ENCODE measurements at places on chromosomes 12 and 14.
A peak's percentile ranks its signal among the peaks of the same experiment; 100 is the strongest.

DNA sequence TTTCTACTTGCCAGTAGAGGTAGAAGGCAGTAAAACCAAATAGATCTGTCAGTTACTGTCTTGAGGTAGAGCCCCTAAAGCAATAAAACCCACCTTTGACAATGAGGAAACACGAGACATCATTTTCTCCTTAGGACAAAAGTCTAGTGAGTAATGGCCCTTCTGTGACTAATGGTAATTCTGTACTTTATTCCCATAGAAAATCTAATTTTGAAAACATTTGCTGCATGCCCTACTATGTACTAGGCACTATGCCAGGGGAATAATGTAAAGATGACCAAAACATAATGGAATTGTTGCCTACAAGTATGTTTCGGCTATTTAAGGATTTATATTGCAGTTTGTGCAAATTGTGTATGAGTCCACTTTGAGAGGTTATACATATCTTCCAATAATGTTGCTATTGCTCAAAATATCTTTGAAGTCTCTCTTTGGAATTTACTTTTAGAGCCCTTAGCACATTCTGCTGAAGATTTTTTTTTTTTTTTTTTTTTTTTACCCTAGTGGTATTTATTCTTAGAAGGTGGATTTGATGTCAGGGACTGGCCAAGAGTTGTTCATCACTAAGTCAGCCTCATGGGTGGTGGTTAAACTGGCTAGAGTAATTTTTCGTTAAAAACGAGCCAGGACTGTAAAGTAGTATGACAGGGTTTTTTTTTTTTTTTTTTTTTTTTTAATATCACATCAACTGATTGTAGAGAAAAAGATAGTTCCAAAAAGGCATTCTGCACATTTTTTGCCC is 109.7 kb downstream of the CRADD start:
- peak; percentile 72 for DNase-seq

GRCh38 chr14:74982661-74983060 is 20.1 kb upstream of the EIF2B2 start:
- DNase-seq, result no peak

DNA sequence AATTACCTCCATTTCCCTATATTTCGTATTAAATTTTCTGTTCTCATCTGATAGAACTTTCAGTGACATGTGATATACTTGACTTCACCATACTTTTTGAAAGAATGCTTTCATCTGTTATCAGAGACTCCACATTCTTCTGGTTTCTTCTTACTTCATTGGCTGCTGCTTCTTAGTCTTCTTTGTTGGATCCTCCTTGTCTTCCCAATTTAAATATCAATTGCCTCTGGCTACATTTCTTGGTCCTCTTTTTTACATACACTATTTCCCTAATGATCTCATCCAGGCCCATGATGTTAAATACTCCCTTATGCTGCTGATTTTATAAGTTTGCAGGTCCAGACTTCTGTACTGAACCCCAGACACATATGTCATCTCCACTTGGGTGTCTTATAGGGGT is 22.0 kb downstream of the OR5AU1 start:
- no peak for DNase-seq

- DNase-seq, result peak; percentile 2
Observed at GRCh38 chr14:101288436-101289229, 272.7 kb upstream of the DIO3 start.

DNA sequence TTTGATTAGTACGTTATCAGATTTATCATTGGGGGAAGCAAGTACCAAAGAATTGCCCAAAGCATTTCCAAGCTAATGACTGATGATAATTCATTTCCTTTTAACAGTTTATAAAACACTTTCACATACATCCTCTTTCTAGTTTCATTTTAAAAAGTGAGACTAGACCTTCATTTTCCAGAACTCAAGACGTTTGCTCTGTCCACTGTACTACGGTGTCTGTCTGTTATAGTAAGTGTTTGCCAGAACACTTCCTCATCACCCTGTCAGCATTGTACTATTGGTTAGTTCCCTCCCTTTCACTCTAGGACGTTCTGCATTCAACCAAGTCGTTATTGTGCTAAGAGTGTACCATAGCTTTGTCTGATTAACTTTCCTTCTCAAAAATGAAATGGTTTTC is 81.7 kb upstream of the TMEM263 start:
- no peak for DNase-seq

DNA sequence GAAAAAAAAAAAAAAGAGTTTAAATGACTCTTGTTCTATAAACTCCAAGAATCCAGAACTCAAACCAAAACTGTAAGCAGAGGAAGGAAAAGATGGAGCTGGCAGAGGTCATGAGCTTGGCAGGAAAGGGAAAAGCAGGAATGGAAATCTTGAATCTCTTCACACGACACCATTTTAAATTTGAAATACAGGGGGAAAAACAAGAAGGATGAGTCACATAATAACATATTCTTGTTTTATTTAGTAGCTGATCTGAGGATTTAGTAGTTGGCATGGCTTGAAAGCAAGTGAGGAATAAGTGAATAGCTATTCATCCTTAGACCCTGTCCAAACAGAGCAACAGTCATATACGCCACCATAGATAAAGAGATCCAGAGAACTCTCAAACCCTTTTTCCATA is 35.0 kb downstream of the EPS8 start:
- DNase-seq, result peak; percentile 52

DNA sequence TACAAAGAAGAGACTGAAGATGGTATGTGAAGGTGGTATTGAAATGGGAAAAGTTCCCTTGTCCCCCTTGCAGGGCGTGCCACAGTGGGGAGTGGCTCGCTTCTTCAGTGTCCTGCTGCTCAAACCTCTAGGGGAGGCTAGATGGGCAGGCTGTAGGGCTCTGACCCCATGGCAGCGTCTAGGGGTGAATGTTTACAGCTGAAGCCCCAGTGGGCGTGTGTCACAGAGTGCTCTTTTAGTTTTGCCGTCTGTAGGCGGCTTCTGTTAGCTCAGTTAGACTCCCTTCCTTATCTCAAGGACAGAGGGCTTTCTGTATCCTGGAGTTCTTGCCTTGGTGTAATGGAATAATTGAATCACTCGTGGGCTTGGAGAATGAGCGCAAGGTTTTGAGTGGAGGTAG is 266.2 kb downstream of the RAD51B start:
- no peak for DNase-seq

- DNase-seq, result no peak
Observed at GRCh38 chr12:64335886-64336466, 54.6 kb downstream of the C12orf56 start.

DNA sequence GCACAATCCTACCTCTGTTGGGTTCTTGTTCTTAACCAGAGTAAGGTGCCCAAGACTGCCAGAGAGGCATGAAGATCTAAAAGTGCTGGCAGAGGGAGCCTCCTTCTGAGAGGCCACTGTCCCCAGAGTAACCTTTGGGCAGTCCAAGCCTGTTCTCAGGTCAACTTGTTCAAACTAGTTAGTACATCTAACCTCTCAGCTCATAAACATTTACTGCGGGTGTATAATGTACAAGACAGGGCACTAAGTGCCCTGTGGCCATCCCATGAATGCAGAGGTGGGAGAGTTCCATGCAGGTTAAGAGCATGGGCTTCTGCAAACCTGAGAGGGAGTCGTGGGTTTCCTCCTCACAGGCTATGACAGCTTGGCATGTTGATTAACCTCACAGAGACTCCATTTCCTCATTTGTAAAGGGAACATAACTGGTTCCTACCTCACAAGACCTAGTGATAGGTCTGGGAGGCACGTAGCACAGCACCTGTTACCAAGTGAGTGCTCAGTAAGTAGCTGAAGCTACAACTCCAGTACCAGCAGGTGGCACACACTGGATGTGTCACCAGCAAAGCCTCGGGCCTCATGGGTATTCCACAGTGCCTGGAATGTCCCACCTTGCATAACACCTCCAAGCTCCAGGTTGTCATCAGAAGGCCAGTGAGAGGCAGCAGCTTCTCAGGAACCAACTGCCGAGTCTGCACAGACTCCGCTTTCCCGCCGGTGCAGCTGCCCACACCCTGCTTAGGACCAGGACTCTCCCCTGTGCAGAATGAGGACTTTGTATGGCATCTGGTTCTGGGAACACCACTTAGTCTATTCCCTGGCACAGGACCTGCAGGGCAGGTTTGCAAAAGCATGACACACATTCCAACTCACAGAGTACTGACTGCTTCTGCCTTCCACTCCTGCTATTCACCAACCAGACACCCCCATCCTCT is 4.4 kb downstream of the VDR start:
- DNase-seq, result peak; percentile 40

DNA sequence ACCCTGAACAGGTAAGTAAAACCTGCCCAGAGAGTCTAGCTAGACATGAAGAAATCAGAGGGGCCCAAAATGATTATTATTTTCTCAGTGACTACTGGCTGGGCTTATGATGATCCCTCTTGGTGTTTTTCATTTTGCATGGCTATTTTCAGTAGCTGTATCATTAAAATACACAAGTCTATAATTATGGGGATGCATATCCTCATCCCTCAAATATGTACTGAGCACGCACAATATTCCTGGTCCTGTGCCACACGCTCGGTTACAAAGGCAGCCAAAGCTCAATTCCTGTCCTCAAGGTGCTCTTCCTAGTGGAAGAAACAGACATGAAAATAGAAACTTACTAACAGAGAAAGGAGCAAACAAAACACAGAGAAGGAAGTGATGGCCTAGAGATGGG is 180.0 kb downstream of the DAD1 start:
- no peak for DNase-seq

GRCh38 chr12:51023625-51024382 is 2.4 kb downstream of the SLC11A2 start:
- no peak for DNase-seq

GRCh38 chr12:102964872-102965271 is 7.4 kb downstream of the ASCL1 start:
- DNase-seq, result no peak

DNA sequence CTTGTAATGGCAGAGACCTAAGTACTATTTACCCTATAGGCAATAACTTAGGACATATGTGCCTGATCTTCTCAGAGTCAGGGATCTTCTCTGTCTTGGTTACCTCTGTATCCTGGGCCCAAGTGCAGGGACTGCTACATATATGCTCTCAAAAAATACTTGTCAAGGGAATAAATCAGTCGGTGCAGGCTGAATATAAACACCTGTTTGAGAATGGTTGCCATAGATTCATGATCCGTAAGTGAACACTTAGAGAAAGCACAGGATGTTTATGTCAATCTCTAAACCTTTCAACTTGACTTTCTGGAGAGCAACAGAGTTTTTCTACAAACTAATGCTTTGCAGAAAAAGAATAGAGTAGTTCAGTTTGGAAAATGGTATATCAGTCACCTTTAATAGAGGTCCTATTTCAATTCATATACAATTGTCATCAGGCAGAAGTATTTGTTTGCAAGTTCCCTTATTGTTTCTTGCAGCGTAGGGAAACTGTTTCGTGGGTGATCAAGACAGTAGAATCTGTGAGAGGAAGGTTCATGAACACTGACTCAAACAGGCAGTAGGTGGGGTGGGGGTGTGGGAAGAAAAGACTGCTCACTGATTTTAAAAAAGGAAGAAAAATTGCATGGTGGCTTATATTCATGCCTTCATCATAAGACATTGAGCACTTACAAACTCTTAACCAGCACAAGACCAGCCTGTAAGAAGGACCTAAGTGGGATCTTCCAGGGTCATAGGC is 6.0 kb upstream of the UBE2N start:
- DNase-seq, result no peak

DNA sequence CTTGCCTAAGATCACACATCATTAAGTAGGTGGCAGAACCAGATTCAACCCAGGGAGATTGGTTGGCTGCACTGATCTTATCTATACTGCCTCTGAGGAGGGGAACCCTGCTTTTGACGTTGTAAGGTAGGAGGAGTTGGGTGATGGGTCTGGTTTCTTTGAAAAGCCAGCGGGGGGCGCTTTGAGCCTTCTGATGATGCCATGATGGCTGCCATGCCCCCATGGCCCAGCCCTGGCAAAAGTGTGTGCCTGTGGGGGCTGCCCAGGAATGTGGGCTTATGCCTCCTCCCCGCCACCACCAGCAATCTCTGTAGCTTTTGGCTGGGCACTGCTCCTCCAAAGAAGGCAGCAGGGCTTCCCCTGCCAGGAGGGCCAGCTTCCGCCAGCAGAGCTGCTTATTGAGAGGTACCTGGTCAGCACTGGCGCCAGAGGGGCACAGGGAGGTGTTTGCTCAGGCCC is 224.3 kb downstream of the SLC41A2 start:
- no peak for DNase-seq

DNA sequence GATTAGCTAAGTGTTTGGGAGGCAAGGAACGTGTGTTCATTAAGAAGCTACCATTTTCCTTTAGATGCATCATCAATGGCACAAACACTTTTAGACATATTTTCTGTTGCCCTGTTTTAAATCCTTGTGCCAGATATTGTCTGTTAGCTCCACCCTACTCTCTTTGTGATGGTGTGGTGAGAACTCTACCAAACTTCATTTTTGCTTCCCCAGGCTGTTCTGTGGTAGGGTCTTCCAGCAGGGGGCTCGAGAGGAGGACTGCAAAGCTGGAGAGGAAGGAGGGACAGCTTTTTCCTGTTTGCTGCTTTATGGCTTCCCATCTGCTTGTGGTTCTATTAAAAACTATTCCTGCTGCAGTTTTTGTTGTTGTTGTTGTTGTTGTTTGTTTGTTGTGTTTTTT is 23.8 kb upstream of the STRAP start:
- no peak for DNase-seq

GRCh38 chr12:68352067-68352466 is 19.9 kb upstream of the MDM1 start:
- no peak for DNase-seq

DNA sequence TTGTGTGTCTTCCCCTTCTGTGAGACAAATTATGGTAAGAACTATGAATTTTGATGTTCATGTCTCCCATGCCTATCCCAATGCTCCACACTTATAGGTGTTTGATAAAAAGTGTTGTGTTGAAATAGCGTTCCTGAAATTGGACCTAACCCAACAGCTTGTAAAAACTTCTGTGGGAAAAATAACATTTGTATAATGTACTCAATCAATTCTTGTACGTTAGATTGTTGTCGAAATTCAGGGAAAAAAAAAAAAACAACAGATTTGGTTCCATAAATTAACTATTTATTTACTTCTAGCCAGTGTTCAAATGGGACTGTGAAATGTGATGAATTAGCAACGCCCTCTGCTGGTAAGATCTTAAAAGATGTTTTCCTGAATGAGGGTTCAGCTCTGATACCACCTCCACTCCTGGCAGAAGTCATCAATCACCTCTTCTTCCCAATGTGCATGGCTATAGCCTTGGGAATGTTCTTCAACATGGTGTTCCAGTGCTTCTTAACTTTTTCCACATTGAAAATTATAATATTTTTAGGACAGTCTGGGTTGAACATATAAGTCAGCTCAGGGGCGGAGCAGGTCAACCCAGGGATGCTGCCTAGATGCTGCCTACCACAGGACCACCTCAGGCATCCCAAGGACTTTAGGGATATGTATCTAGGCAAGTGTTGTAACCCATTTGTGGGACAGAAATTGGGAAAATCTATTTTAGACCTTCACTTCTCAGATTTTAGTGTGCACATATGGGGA is 170.6 kb downstream of the OTOGL start:
- DNase-seq, result peak; percentile 48

- DNase-seq, result no peak
Observed at GRCh38 chr14:104383088-104383995, 196.2 kb upstream of the C14orf180 start.
